ENCODE measurements at places on chromosomes 3 and 15. TPM values are rescaled to one million over a fixed set of nuclear protein-coding genes. Genes with fewer than 3 reads are reported as not detected.

Gene CLSTN2
- 15.5 TPM for total RNA-seq

Gene SLC30A4
- total RNA-seq, result 12.5 TPM

Gene NRROS
- total RNA-seq, result 0.68 TPM

Gene CCR2
- not detected for total RNA-seq

Gene STRIT1
- not detected for total RNA-seq

Gene SPATA12
- not detected for total RNA-seq

Gene ITIH4
- total RNA-seq, result 4.1 TPM

Gene CDHR4
- total RNA-seq, result not detected

Gene SKIL
- total RNA-seq, result 28.1 TPM

Gene PIGZ
- 1.6 TPM for total RNA-seq

Gene CLDN1
- total RNA-seq, result 9.7 TPM

Gene EPHA6
- total RNA-seq, result 9.9 TPM

Gene RASGRF1
- 1.5 TPM for total RNA-seq

Gene HRG
- total RNA-seq, result not detected

Gene GOLGA6B
- total RNA-seq, result not detected

Gene EPHA3
- 1.8 TPM for total RNA-seq

Gene MEX3B
- 46.1 TPM for total RNA-seq

Gene INSYN1
- 5.8 TPM for total RNA-seq

Gene GXYLT2
- 25.8 TPM for total RNA-seq

Gene XCR1
- total RNA-seq, result 13.9 TPM
